Temporal lobe (tissue), 4 donors: ENCODE measurements at places on chromosomes 1 and 21. TPM values are rescaled to one million over a fixed set of nuclear protein-coding genes. Genes with fewer than 3 reads are reported as not detected.

The HSD3B1 gene
- total RNA-seq: not detected

The FRRS1 gene
- total RNA-seq: 1.5 TPM

The MEX3A gene
- total RNA-seq: 44.0 TPM

The GPR3 gene
- total RNA-seq: 0.25 TPM

The NBPF4 gene
- total RNA-seq: not detected

The RNF207 gene
- 6.1 TPM for total RNA-seq

The CD1C gene
- not detected for total RNA-seq

The LCE1F gene
- not detected for total RNA-seq

The PRDX6 gene
- total RNA-seq: 23.8 TPM

The HSD11B1 gene
- total RNA-seq: 0.25 TPM

The MNDA gene
- 2.0 TPM for total RNA-seq

The SAMSN1 gene
- total RNA-seq: 2.7 TPM

The DTL gene
- total RNA-seq: 2.2 TPM

The RPAP2 gene
- total RNA-seq: 16.2 TPM

The SLFNL1 gene
- 0.49 TPM for total RNA-seq

The MSH4 gene
- 0.98 TPM for total RNA-seq

The KCND3 gene
- total RNA-seq: 13.0 TPM

The KRTAP19-3 gene
- not detected for total RNA-seq

The CRABP2 gene
- total RNA-seq: 7.1 TPM

The LINGO4 gene
- total RNA-seq: not detected

The TMEM222 gene
- total RNA-seq: 20.9 TPM

The KRTAP10-3 gene
- total RNA-seq: not detected

The ANKRD34A gene
- 1.7 TPM for total RNA-seq

The OR10Z1 gene
- not detected for total RNA-seq

The RGSL1 gene
- total RNA-seq: not detected

The LEFTY2 gene
- total RNA-seq: under 0.01 TPM

The CD53 gene
- 2.7 TPM for total RNA-seq

The NPHS2 gene
- not detected for total RNA-seq

The TMEM51 gene
- 0.98 TPM for total RNA-seq

The FOXD3 gene
- total RNA-seq: not detected

The CA6 gene
- not detected for total RNA-seq

The HCRTR1 gene
- total RNA-seq: 3.2 TPM

The AXDND1 gene
- 0.74 TPM for total RNA-seq

The FBXO28 gene
- 34.7 TPM for total RNA-seq

The OR6K3 gene
- total RNA-seq: not detected

The AMY1C gene
- total RNA-seq: not detected

The HAPLN2 gene
- 0.98 TPM for total RNA-seq
